ENCODE measurements at places on chromosomes 7 and 10. TPM values are rescaled to one million over a fixed set of nuclear protein-coding genes. Genes with fewer than 3 reads are reported as not detected.

GRCh38 chr10:76175533-76176165 lies 744.2 kb downstream of the LRMDA start:
- no peak for DNase-seq

DNA sequence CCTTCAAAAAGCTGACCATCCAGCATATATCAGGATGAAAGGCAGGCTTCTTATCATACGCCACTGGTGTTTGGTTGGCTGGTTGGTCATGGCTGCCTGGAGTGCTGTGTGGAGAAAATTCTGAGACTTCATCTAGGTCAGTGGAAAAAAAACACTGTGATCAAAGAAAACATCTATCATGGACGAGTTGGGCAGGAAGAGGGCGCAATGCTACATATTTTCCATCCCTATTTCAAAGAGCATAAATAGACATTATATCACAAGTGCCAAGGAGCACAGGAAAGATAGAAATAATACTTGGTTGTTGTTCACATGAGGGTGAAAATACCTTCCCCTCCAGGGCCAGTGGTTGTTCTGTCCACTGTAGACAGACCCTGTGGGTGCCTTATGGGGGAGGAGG lies 128.4 kb upstream of the PLPP4 start:
- DNase-seq: no peak

DNA sequence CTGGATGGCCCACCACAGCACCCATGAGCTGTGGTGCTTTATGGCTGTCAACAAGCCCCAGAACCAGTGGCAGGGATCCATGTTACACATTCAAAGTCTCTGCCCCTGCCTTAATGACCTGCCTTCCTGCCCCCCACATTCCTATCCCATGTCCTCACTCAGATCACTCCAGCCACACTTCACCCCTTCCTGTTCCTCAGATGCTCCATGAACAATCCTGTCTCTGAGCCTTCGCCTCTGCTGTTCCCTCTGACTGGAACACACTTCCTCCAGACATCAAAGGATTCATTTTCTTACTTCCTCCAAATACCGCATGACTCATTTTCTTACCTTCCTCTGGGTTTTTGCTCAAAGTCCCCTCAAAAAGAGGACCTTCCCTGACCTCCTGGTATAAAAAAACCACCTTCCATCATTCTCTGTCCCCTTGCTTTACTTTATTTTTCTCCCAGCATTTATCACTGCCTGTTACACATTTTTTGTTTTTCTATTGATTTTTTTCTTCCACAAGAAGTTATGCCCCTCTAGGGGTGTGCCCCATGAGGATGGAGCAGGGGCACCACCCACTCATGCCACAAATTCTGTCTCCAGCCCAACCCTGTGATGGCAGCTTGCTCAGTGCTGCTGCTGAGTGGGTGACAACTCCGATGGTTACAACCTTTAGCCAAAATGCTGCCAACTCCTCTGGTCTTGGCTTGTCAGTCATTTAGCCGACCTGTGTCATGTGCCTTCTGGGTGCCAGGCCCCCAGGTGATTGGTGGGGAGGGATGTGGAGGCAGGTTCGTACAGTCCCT lies 18.2 kb downstream of the COL13A1 start:
- no peak for DNase-seq

TET1 gene
- polyA plus RNA-seq: 10.6 TPM

SPDYE16 gene
- polyA plus RNA-seq: 2.3 TPM

Data from right renal pelvis (tissue), 4 donors.